Mesenchymal stem cell (in vitro differentiated cells and primary cell): ENCODE measurements at places on chromosomes 4 and X.

- DNase-seq: no peak
Observed at GRCh38 chrX:119991005-119991787, 47.6 kb upstream of the NKAP start.

DNA sequence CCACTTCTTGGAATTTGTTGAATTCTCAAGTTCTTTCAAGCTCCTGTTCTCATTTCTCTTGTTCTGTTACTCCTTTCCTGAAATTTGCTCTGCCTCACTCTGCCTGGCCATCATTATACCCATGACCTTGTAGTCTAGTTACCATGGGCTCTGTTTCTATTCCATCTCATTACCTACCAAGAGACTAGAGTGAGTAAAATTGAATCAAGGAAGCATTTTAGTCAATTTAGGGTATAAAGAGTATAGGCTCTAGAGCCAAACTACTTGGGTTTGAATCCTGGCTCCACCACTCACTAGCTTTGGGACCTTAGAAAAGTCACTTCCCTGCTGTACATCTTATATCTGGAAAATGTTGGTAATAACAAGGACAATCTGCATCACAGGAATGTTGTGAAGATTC lies 2.2 kb downstream of the ALAS2 start:
- no peak for DNase-seq

DNA sequence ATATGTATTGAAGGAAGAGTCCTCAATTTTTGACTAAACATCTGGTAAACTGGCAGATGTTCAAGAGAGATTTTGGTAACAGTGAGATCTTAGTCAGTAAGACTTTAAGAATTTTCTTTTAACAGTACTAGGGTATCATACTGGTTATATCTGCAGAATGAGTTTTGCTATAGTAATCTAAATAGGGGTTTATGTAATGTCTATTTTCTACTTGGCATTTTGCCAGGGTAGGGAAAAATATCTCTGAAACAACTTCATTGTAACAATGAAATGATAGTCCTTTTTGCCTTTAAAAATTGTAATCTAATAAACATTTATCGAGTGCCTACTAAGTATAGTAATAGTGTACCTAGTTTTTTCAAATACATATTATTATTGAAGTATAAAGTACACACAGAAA lies 32.1 kb downstream of the XK start:
- no peak for DNase-seq

DNA sequence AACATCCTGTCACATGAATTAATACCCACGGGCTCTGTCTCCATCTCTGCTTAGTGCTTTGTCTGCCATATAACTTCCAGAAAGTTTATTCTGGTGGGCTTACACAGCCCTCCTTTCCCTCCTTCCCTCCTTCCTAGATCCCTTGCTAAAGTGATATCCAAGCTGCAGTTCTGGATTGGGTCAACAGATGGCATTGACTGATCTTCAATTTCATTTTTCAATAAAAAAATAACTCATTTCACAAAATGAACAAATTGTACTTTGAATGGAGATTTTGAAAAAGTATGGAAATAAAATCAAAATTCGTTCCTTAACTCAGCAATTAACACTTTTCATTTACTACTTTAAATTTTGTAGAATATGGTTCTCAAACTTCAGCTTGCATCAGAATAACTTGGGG lies 94.9 kb downstream of the NXF2 start:
- no peak for DNase-seq

GRCh38 chrX:15373976-15374375 lies 10.2 kb downstream of the VEGFD start:
- DNase-seq: no peak

DNA sequence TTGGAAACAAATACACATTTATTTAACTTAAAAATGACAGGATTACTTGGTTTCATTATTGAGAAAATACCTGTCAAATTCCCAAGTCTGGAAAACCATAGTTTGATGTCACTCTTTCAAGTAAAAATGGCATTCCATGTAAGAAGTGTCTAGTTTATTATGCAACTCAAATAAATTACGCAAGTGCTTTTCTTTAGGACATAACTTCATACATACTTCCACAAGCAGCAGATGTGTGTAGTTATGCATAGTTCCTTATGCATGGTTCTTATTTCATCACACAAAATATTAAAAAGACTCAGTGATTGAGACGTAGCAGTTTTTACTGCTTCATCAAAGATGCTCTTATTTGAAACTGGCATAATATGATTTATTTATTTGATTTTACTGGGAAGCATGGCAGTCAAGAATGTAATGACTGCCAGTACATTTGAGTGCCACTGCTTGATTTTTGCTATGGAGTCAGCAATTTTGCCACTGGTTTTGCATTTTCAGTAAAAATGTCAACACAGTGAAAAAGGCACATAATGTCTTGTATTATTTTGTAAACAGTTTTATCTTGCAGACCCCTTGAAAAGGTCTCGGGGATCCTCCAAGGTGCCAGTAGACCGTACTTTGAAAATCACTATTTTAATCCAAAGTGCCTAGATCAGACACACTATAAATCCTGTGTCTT lies 62.1 kb downstream of the CLCN3 start:
- DNase-seq: peak; percentile 25

DNA sequence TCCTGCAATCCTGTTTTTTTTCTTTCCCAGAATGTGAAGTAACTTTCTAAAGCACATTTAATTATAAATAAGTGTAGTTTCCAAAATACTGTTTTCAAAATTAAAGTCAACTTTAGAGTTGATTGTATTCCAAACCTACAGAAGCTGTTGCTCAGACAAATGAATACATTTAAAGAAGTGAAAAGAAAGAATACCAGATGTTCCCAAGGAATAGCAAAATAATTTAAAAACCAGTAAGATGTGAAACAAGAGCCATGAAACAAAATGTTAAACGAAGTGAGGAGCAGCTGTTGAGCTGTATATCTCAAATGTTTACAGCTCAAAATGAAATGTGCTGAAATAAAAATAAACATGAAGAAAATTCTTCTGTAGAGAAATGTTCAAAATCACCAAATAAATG lies 627.4 kb upstream of the NDST4 start:
- no peak for DNase-seq

DNA sequence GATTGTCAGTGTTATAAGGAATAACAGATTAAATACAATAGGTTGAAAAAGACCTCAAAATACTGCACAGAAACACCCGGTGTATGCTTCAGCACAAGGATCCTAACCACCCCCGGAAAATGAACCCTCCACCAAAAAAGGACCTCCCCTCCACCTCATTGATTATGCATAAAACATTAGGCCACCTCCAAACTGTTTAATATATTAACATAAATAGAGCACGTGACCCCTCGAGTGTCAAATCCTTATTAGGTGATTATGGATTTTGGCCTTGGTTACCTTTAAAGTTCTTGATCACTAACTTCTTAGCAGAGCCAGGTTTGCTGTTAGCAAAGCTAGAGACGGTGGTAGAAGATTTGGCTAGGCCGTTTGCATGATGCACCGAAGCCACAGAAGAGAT lies 958 bp downstream of the CUL4B start:
- DNase-seq: no peak
